ENCODE measurements at places on chromosomes 5 and 9. TPM values are rescaled to one million over a fixed set of nuclear protein-coding genes. Genes with fewer than 3 reads are reported as not detected.

The GABRB2 gene
- 0.59 TPM for total RNA-seq

The RNF183 gene
- total RNA-seq, result not detected

The RAI14 gene
- total RNA-seq, result 149 TPM

DNA sequence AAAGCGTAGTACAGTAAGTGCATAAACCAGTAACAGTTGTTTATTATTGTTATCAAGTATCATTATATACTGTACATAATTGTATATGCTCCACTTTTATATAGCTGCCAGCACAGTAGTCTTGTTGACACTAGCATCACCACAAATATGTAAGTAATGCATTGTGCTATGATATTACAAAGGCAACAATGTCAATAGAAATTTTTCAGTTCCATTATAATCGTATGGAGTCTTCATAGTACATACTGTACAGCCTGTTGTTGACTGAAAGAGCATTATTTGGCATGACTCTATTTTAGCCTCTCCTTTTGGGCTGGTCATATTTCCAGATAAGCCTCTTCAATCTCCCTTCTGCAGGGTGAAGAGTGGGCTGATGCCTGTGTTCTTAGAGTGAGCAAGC, 40.4 kb downstream of the CFAP95 start:
- no peak overlapping the region for H3K4me3 ChIP-seq
- H3K4me1 ChIP-seq, result peaks cover 5% of the 10 kb centered on the region
- no peaks in the 10 kb centered on the region for H3K27me3 ChIP-seq
- no peak for DNase-seq
- no peaks in the 10 kb centered on the region for H3K36me3 ChIP-seq
- H3K27ac ChIP-seq, result no peak overlapping the region

GRCh38 chr5:316210-317085, 5.1 kb upstream of the AHRR start:
- DNase-seq, result peak; percentile 48
- peaks cover 21% of the 10 kb centered on the region for H3K36me3 ChIP-seq
- H3K27ac ChIP-seq, result peak overlapping the region; percentile 28
- no peaks in the 10 kb centered on the region for H3K27me3 ChIP-seq
- H3K4me1 ChIP-seq, result peaks cover 20% of the 10 kb centered on the region

GRCh38 chr5:27911216-27911615, 872.8 kb upstream of the CDH9 start:
- no peaks in the 10 kb centered on the region for H3K27me3 ChIP-seq
- no peaks in the 10 kb centered on the region for H3K4me1 ChIP-seq
- H3K27ac ChIP-seq, result no peak overlapping the region
- H3K36me3 ChIP-seq, result no peaks in the 10 kb centered on the region
- DNase-seq, result no peak
- no peak overlapping the region for H3K4me3 ChIP-seq

The ADAMTS13 gene
- 1.4 TPM for total RNA-seq

The ADGRD2 gene
- total RNA-seq, result not detected

The SPACA9 gene
- 3.6 TPM for total RNA-seq

- no peaks in the 10 kb centered on the region for H3K4me1 ChIP-seq
- H3K36me3 ChIP-seq, result peaks cover 5% of the 10 kb centered on the region
- no peaks in the 10 kb centered on the region for H3K27me3 ChIP-seq
- no peak overlapping the region for H3K4me3 ChIP-seq
- no peak overlapping the region for H3K27ac ChIP-seq
These were observed 7.2 kb downstream of the SLC2A6 start for GRCh38 chr9:133471551-133472276.

GRCh38 chr9:106962122-106962521, 99.2 kb downstream of the ZNF462 start:
- no peak for DNase-seq
- peak overlapping the region; percentile 52 for H3K27ac ChIP-seq
- no peak overlapping the region for H3K4me3 ChIP-seq
- peaks cover 34% of the 10 kb centered on the region for H3K4me1 ChIP-seq
- H3K27me3 ChIP-seq, result no peaks in the 10 kb centered on the region
- H3K36me3 ChIP-seq, result no peaks in the 10 kb centered on the region

All from osteoblast (primary cell).